ENCODE measurements at places on chromosomes 6 and 20. TPM values are rescaled to one million over a fixed set of nuclear protein-coding genes. Genes with fewer than 3 reads are reported as not detected.

DNA sequence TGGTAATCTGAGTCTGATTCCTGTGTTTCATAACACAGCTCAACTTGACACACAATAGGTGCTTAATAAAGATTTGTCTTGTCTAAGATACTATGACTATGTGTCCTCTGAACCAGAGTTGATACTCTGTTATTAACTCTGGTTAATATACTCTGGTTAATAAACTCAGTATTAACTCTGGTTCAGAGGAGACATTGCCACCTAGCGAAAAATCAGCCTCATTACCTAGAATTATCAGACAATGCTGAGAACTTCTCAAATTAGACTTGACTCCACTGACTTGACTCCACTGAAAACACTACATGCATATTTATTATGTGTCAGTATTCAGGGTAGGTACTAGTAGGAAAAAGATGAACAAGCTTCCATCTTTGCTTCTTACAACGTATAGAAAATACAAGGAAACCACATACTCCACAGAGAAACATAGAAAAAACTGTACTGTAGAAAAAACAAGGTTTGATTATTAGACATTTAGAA is 73.9 kb downstream of the AHI1 start:
- H3K4me3 ChIP-seq, result no peak overlapping the region
- no peaks in the 10 kb centered on the region for H3K36me3 ChIP-seq
- H3K27ac ChIP-seq, result no peak overlapping the region
- H3K4me1 ChIP-seq, result no peaks in the 10 kb centered on the region
- DNase-seq, result no peak

DNA sequence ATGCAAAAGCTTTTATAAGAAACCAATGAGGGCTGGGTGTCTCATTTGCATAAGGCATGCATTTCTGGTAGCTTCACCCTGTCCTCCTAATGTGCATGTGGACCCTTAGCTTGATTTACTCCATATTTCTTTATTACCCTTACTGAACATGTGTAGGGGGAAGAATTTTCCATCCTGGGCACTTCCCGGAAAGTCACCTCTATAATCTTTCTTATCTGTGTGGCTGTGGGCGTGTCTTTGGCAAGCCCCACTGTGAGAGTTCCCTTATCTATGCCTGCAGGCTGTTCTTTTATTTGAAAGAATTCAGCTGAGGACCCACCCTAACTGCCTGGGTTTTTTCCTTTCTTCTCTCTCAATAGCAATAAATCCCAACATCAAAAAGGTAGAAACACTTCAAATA is 627.8 kb downstream of the DOK5 start:
- no peak for DNase-seq
- H3K27me3 ChIP-seq, result no peaks in the 10 kb centered on the region
- no peak overlapping the region for H3K27ac ChIP-seq
- no peak overlapping the region for H3K4me3 ChIP-seq

GRCh38 chr6:169816975-169817374 is 65.6 kb downstream of the ERMARD start:
- no peak overlapping the region for H3K4me3 ChIP-seq
- no peaks in the 10 kb centered on the region for H3K4me1 ChIP-seq
- no peaks in the 10 kb centered on the region for H3K36me3 ChIP-seq
- no peaks in the 10 kb centered on the region for H3K27me3 ChIP-seq

DNA sequence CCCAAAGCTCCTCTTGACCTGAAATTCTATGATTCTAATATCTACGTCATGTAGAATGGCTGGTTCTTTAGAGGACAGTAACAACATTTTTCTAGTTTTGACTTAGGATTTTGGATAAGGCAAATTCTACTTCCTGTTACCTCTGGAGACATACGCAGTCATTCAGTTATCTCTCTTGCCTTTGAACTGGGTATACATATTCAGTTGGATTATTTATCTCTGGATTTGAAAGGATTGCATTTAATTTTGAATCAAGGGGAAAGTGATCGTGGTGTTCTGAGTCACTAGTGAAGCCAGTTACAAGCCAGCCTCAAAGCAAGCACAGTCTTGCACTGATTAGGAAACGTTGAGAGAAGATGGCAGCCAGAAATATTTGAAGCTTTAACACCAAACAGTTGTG is 35.3 kb upstream of the BCAS1 start:
- no peaks in the 10 kb centered on the region for H3K4me1 ChIP-seq
- DNase-seq, result no peak
- no peaks in the 10 kb centered on the region for H3K27me3 ChIP-seq
- no peak overlapping the region for H3K4me3 ChIP-seq
- H3K27ac ChIP-seq, result no peak overlapping the region

- no peaks in the 10 kb centered on the region for H3K4me1 ChIP-seq
- H3K4me3 ChIP-seq, result no peak overlapping the region
- no peak for DNase-seq
- H3K27ac ChIP-seq, result no peak overlapping the region
Measured at GRCh38 chr20:37265152-37265551, 3.5 kb upstream of the GHRH start.

DNA sequence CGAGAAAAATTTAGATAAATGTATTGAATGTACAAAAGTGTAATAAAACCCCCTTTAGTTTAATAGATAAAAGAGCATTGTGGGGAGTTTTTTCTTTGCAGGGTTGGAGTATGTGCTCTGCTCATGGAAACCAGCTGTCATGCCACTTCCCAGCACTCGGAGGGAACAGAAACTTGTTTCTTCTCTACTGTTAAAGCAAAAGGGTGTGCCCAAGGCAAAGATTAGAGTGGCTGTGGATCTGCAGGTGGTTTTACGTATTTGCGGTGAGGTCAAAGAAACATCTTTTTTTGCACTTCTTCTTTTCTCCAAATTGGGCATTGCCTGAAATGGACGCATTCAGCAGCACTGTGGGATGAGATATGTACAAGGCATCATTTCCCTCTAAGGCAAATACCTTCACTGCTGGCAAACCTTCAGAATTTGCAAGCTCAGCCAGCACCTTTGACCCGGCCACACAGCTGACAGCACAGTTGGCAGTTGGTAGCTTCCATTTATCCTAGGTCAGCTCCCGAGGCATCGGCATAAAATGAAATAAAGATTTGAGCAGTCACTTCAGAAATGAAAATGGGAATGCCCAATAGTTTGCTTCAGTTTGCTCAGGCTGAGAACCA is 178.4 kb upstream of the EYA4 start:
- DNase-seq, result no peak
- no peak overlapping the region for H3K27ac ChIP-seq
- H3K36me3 ChIP-seq, result no peaks in the 10 kb centered on the region
- H3K27me3 ChIP-seq, result no peaks in the 10 kb centered on the region
- no peaks in the 10 kb centered on the region for H3K4me1 ChIP-seq
- H3K4me3 ChIP-seq, result no peak overlapping the region

OR2J3 gene
- total RNA-seq, result not detected

DNA sequence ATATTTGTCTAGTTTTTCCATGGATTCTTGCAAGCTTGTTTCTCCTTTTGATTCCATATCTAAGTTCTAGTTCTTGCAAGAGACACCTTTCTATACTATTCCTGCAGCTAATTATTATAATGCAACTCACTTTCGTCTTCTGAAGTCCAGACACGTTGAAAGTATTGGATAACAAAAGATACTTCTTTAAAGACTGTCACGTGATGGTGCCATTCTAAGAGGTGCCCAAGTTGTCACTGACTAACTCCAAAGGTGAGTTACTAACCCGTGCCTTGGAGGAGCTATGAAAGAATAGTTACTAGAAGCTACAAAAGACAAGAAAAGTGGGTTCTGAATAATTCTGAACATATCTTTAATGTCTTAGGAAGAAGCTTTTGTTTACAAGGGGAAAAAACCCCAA is 322.6 kb downstream of the HDGFL1 start:
- H3K4me1 ChIP-seq, result no peaks in the 10 kb centered on the region
- H3K27me3 ChIP-seq, result no peaks in the 10 kb centered on the region
- no peak for DNase-seq
- H3K36me3 ChIP-seq, result no peaks in the 10 kb centered on the region
- H3K4me3 ChIP-seq, result no peak overlapping the region

- no peak overlapping the region for H3K27ac ChIP-seq
- H3K4me1 ChIP-seq, result no peaks in the 10 kb centered on the region
- no peak overlapping the region for H3K4me3 ChIP-seq
- no peaks in the 10 kb centered on the region for H3K27me3 ChIP-seq
- no peak for DNase-seq
Measured at GRCh38 chr6:15375638-15376290, 129.9 kb downstream of the JARID2 start.

DNA sequence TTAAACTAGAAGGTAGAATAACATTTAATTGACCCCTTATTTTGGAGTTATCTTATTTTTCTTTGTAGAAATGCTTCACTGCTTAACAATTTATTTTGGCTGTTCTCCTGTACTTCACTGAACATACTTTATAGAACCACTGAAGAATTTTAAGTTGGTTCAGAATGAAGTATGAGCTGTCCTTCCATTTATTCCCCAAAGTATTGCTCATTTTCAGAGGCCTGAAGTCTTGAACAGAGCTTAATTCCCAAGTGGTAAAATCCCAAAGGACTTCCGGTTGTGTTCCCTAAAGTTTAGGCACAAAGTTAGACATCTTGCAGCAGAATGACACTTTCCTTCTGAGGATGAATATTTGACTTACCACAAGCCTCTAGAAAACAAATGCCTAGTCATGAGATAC is 233.3 kb downstream of the TINAG start:
- H3K27me3 ChIP-seq, result no peaks in the 10 kb centered on the region
- no peak for DNase-seq
- no peak overlapping the region for H3K27ac ChIP-seq
- no peaks in the 10 kb centered on the region for H3K36me3 ChIP-seq
- H3K4me1 ChIP-seq, result no peaks in the 10 kb centered on the region

- H3K4me3 ChIP-seq, result no peak overlapping the region
- no peaks in the 10 kb centered on the region for H3K27me3 ChIP-seq
- no peak for DNase-seq
- H3K36me3 ChIP-seq, result no peaks in the 10 kb centered on the region
Measured at GRCh38 chr20:19709635-19710335, 48.3 kb upstream of the RIN2 start.

GRCh38 chr20:42336576-42336975 is 718.4 kb upstream of the CHD6 start:
- no peaks in the 10 kb centered on the region for H3K4me1 ChIP-seq
- H3K27ac ChIP-seq, result no peak overlapping the region
- no peaks in the 10 kb centered on the region for H3K36me3 ChIP-seq
- no peak for DNase-seq

FOXF2 gene
- total RNA-seq, result 14.1 TPM

IMPG1 gene
- total RNA-seq, result not detected

ZBTB12 gene
- total RNA-seq, result 4.1 TPM

DNA sequence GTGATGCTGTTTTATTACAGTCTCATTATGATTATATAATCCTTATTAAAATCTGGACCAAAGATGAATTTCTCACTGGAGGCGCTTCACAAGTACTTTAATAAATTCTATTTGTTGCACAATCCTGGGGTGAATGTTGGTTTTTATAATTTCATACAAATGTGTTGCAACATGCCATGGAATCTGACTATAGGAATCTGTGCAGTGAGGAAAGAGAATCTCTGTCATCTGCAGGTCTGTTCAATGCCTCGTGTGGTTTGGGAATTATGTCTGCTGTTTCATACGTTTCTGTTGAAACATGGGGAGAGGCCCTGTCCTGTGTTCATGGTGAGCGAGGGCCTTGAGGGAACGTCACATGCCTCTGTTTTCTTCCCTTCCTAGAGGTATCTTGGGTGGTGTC is 277.3 kb downstream of the CDH4 start:
- H3K36me3 ChIP-seq, result no peaks in the 10 kb centered on the region
- H3K27ac ChIP-seq, result no peak overlapping the region
- no peak overlapping the region for H3K4me3 ChIP-seq

DNA sequence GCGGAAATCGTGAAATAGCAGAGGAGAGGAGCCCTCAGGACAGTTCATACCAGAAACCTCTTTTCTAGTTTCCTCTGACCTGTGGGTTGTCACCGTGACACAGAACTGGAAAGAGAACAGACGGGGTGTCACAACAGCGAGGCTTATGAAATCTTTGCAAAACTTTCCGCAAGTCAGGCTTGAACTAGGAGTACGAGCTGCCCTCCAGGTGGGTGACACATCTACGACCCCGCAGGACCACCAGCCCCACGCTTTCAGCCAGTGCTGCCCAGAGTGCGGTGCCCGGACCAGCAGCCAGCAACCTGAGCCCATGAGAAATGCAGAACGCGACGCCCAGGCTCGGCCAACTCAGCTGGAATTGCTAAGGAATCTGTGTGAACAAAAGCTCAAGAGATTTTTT is 30.8 kb downstream of the WRNIP1 start:
- H3K4me1 ChIP-seq, result no peaks in the 10 kb centered on the region
- no peaks in the 10 kb centered on the region for H3K36me3 ChIP-seq
- DNase-seq, result no peak
- no peaks in the 10 kb centered on the region for H3K27me3 ChIP-seq
- H3K4me3 ChIP-seq, result no peak overlapping the region
- no peak overlapping the region for H3K27ac ChIP-seq

DNA sequence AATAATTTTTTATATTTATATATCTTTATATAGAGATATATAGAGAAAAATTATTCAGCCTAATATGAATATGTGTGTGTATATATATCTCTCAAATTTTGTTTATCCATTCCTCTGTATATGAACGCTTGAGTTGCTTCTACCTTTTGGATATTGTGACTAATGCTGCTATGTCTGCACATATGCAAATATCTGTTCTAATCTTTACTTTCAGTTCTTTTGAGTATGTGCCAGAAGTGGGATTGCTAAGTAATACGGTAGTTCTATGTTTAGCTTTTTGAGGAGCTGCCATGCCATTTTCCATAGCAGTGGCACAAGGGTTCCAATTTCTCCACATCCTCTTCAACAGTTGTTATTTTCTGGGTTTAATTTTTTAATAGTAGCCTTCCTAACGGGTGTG is 72.8 kb upstream of the CEP85L start:
- DNase-seq, result no peak
- H3K36me3 ChIP-seq, result no peaks in the 10 kb centered on the region
- no peak overlapping the region for H3K27ac ChIP-seq
- no peaks in the 10 kb centered on the region for H3K27me3 ChIP-seq

CASS4 gene
- total RNA-seq, result 1.2 TPM

- DNase-seq, result peak; percentile 15
- H3K27ac ChIP-seq, result peak overlapping the region; percentile 85
- no peaks in the 10 kb centered on the region for H3K36me3 ChIP-seq
- no peaks in the 10 kb centered on the region for H3K4me1 ChIP-seq
- H3K4me3 ChIP-seq, result peak overlapping the region; percentile 99
- no peaks in the 10 kb centered on the region for H3K27me3 ChIP-seq
Measured at GRCh38 chr20:49712996-49713752, 504 bp downstream of the B4GALT5 start.

GRCh38 chr6:129486327-129486726 is 223.7 kb downstream of the ARHGAP18 start:
- H3K4me1 ChIP-seq, result no peaks in the 10 kb centered on the region
- no peak overlapping the region for H3K27ac ChIP-seq
- no peaks in the 10 kb centered on the region for H3K36me3 ChIP-seq
- H3K4me3 ChIP-seq, result no peak overlapping the region

- H3K36me3 ChIP-seq, result no peaks in the 10 kb centered on the region
- H3K27ac ChIP-seq, result peak overlapping the region; percentile 6
- H3K4me1 ChIP-seq, result peaks cover 3% of the 10 kb centered on the region
- peak; percentile 72 for DNase-seq
Measured at GRCh38 chr20:11204926-11205768, 531.3 kb upstream of the JAG1 start.

GRCh38 chr6:35518566-35519312 is 6.0 kb upstream of the TULP1 start:
- no peaks in the 10 kb centered on the region for H3K4me1 ChIP-seq
- no peak overlapping the region for H3K4me3 ChIP-seq
- H3K27ac ChIP-seq, result no peak overlapping the region
- no peak for DNase-seq
- H3K27me3 ChIP-seq, result no peaks in the 10 kb centered on the region
- H3K36me3 ChIP-seq, result no peaks in the 10 kb centered on the region

POU3F2 gene
- not detected for total RNA-seq

GRCh38 chr6:131646249-131646670 is 9.2 kb downstream of the ENPP3 start:
- DNase-seq, result no peak
- H3K27ac ChIP-seq, result no peak overlapping the region
- H3K4me1 ChIP-seq, result peaks cover 2% of the 10 kb centered on the region
- no peaks in the 10 kb centered on the region for H3K36me3 ChIP-seq

MLN gene
- not detected for total RNA-seq

All from prostate gland (tissue), 2 donors.